NCI-H526 treated with DMSO at 0.1 percent for 48 hours (cell line): ENCODE measurements at places on chromosomes 12 and 14.

DNA sequence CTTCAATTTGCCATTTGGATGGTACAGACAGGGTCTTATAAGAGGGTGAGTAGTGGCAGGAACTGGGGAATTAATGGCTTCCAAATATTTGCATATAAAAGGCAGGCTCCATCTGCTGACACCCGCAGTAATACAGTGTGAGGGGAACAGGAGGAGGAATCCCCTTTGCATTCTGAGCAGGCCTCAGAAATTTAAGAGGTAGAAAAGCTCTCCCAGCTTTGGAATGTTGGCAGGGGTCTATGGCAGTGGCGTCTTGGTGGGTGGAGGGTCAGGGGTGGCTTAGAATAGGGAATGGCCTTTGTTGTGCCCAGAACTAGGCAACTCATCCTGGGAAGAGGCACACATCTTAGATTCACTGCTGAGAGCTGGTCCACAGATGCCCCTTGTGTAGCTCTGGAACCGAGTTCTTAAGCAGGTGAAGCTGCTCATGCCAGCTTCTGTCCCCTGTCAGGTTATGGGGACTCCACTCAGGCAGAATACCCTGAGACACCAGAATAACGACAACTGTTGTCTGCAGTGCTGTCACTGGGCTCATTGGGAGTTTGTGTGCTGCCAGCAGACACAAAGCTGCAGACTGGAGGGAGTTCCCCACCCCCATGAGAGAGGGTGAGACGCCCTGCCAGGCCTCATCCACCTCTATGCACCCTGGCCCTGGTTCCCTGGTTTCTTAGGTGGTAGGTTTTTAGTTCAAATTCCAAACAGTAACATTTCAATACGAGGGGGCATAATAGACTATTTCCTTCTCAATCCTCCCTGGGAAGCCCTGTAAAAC is 190.2 kb downstream of the MON2 start:
- peak; percentile 22 for DNase-seq

- DNase-seq = no peak
Measured at GRCh38 chr12:12990700-12991468, 9.2 kb downstream of the HEBP1 start.

DNA sequence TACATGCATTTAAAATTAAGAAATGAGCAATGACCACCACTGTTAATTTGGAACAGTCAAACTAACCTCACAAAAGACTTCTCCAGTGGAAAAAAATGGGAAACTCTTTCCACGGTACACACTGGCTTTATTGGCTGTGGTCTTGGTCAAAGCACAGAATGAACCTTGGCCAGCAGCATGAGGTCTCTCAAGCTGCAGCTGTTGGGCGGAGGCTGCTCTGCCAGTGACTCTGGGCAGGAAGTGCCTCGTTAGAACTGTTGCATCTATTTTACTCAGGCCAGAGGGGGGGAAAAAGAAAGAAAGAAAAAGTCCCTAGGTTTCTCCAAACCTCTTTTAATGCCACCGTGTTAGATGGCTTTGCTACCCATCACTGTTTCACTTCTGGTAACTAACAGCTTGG is 279.8 kb upstream of the DIO2 start:
- no peak for DNase-seq

GRCh38 chr12:131044760-131045381 is 91.2 kb downstream of the ADGRD1 start:
- peak; percentile 62 for DNase-seq

DNA sequence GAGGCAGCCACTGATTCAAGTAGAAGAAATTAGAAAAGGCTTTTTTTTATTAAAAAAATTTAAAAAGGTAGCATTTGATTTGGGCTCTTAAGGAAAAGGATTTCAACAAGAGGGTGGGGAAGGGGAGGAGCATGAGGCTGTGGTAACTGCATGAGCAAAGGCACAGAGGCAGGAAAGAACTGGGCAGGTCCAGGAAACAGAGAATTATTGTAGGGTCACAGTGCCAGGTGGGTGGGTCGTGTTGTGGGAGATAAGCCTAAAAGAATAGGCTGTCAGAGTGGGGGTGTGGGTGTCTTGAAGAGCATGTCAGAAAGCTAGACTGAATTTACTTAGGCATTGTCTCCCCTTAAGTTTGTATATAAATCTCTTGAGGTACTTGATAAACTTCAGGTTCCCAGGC is 7.8 kb downstream of the LIMA1 start:
- no peak for DNase-seq

- DNase-seq = no peak
Measured at GRCh38 chr14:32825058-32825457, 113.6 kb upstream of the NPAS3 start.

DNA sequence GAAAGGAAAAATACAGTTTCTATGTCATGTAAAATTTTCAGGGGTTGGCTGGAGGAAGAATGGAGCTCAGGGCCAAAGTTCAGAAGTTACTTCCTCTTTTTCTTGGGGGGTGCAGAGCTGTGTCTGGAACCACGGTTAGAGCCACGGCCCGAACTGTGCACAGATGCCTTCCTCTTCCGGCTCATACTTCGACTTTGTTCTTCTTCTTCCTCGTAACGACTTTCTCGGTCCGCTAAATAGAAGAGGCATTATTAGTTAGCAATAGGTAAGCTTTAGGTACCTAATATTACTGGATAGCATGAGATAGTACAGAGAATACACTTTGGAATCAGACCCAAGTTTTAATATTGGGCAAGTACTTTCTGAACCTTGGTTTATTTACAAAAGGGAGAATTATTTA is 31.2 kb downstream of the SUPT16H start:
- DNase-seq = no peak

GRCh38 chr12:52776913-52777395 is at the start of gene KRT76:
KRT76 (minus strand) TSS chr12:52777345; CDS start chr12:52777291, 54 bp downstream.
- DNase-seq = no peak

DNA sequence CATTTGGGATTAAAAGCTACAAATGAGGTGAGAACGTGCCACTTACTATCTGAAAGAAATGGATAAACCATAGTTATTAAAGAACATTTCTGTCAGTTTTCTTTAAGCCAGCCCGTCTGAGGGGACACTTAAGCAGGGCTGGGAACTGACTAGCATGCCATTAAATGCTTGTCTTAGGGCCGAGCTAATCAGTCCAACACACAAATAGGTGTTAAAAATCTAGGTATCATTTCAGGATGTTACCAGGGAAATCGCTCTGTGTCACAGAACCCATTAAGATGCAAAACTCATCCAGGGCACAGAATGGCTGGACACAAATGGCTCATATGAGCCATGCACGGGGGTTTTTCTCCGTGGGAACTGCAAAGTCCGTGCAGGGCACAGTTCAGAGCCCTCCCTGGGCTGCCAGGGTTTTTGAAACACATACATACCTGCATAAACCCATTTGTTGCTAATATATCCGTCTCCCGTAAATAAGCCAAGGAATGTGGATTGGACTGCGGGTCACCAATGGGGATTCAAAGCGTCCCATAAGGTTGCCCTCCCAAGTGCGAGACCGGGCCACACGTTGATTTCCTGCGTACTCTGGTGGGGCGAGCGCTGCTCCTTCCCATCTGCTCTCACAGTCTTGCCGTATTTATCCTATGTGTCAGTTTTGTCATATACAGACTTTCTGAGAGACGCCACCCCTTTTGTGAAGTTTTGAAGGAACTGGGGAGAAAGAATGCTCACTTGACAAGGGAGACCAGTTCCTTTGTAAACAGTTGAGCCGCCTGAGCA is 5.4 kb upstream of the GSC start:
- DNase-seq = no peak

DNA sequence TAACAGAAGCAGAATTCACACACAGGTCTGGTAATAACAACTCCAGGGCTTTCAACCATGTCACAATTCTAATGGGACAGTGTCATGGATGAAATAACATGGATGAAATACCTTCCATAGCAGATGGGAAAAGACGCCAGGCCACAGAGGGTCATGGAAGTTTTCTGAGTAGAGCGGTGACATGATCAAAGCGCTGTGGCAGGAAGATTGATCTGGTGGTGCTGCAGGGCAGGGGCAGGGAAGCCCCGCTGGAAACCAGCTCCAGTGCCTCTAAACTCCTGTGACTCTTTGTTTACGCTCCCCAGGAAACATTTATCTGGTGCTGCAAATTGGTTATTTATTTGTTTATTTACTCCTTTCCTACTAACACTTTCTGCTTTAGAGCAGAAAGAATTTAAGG is 108.3 kb upstream of the HMGA2 start:
- DNase-seq = no peak

- no peak for DNase-seq
Measured at GRCh38 chr12:4443616-4444015, 2.0 kb downstream of the FGF6 start.

DNA sequence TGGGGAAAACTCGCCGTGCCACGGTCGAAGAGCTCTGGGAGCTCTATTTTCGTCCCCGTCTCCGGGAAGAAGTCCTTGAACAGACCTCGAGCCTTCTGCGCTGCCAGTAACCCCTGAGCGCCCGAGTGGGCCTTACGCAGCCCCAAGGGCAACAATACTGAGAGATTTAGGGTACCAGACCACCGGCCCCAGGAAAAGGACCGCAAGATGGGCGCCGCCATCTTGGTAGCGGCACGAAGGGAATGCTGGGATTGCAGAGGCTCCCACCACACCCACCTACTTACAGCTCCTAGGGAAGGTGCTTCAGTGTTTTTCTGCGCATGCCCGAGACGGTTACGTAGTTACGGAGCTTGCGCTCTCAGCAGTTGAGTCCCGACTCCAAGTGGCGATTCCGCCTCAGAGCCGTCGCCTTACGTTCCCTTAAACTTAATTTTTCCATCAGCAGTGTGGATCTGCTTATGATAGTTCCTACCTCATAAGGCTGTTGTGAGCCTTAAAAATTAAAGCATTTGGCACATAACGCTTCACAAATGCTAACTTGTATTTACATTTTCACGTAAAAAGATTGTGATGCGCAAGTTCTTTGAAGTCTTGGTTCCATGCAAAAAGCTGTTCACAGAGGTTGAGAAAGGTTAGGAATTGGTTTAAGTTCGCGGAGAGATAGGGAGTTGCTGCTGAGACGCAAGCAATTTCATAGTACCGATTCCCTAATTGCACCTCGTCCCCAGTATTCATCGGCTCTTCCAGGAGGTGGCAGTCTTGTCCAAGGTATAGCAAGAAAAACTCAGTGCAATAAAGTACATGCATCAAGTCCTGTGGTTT is at the start of gene YARS2:
Gene YARS2 (minus strand): TSS at position 244 of the 822 bp plus-strand sequence. CDS start 23 bp downstream, at position 221.
- peak; percentile 96 for DNase-seq

- no peak for DNase-seq
Measured at GRCh38 chr12:88746386-88746785, 166.1 kb upstream of the KITLG start.

DNA sequence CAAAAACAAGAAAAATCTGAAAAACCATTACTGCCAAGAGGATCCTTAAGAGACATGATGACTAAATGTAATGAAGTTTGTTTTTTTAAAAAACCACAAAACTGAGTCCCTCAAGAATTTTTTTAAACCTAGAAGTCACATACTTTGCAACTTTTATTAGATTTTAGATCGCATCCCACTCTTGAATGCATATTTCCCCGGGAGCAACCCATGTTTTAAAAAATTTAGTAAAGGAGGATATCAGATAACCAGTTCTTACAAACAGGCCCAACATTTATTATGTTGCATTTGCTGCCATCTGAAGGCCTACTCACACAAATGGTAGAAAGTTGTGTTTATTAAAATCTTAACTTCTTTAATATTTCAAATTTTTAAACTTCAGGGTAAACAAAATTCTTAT is 44.3 kb upstream of the CCT2 start:
- no peak for DNase-seq

GRCh38 chr12:91384806-91385205 is 202.2 kb upstream of the DCN start:
- DNase-seq = no peak

DNA sequence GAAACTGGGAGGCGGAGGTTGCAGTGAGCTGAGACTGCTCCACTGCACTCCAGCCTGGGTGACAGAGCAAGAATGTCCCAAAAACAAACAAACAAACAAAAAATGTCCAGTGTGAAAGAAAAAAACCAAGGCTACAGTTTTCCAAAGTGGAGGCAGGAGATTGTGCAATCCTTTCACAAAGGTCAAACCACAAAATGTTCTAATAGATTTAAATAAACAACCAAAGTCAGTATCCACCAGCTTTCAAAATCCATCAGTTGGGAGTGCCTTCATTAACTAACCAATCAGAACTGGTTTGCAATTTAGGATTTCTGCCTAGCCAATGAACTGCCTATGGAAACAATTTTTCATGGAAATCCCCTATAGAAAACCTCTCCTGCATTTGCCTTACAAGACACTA is 52.3 kb upstream of the TRIM9 start:
- DNase-seq = no peak

DNA sequence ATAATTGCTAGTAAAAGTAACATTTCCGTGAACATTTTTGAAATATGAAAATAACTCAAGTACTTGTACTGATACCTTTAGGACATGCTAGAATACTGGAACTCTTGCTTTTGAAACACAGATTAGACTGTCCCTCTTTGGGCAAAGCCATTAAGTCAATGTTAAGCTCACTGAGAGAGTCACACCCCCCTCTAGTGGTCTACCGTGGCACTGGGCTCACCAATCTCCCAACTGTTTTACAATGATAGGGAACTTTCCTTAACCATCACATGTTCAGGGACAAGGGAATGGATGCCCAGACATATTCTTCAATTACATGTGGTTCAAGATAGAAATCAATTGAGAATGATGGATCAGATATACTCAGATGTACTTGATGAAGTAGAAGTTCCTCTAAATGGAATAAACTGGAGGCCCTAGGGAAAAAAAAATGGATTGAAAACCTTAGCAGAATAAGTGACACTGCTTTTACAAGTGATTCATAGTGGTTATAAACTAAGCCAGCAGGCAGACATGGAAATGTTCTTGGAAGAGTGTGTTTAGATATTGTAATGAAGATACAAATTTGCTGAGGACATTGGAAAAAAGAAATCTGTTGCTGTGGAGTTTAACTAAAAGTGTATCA is 17.8 kb downstream of the NANOG start:
- peak; percentile 39 for DNase-seq

DNA sequence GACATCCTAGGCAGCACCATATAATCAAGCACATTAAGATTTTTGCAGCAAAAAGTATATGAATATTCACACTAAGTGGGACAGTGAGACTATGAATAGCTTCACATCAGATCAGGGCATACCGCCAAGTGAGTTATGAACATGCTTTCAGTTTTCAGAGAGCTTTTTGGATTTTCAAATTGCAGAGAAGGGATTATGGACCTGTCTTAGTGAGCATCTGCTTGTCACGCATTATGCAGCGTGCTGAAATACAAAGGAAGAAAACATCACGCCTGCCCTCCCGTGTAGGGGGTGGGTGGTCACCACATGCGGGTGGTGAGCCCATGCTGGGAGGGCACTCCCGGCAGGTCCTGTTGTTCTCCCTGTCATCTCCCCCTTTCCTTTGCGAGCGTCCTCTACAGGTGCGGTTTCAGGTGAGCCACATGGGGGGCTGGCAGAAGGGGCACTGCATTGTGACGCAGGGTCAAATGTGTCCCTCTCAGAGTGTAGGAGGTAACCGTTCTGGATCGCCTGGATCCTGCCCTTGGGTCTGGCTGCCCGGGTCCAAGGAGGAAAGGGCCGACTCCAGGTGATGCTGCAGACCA is 42.6 kb downstream of the TRAF3 start:
- DNase-seq = peak; percentile 75
